ENCODE measurements at places on chromosomes 7 and 10.

GRCh38 chr7:31875424-31875823, 188.4 kb downstream of the PPP1R17 start:
- no peak for DNase-seq

DNA sequence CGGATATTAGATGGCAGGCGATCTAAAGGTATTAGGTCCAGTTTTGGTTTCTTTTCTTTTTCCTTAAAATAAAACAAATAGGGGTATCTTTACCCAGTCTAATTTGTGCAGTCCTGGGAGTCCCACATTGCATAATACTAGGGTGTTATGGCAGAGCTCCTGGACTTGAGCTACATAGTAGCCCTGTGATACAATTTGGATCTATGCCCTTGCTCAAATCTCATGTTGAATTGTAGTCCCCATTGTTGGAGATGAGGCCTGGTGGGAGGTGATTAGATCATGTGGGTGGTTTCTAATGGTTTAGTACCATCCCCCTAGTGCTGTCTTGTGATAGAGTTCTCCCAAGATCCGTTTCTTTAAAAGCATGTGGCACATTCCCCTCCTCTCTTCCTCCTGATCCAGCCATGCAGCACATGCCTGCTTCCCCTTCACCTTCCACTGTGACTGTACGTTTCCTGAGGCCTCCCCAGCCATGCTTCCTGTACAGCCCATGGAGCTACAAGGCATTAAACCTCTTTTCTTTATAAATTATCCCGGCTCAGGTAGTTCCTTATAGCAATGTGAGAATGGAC, 141.9 kb downstream of the RPS24 start:
- no peak for DNase-seq

GRCh38 chr7:127840226-127840951, 188.4 kb downstream of the SND1 start:
- no peak for DNase-seq

GRCh38 chr7:489876-490275, 29.8 kb downstream of the PDGFA start:
- DNase-seq: no peak

GRCh38 chr10:127275793-127276450, 79.5 kb upstream of the INSYN2A start:
- no peak for DNase-seq

GRCh38 chr7:37508118-37508517, 59.5 kb upstream of the ELMO1 start:
- no peak for DNase-seq

Data from Karpas-422 (cell line).